ENCODE measurements at places on chromosomes 13 and 19. TPM values are rescaled to one million over a fixed set of nuclear protein-coding genes. Genes with fewer than 3 reads are reported as not detected.

The ZNF829 gene
- 0.91 TPM for total RNA-seq

The RPS5 gene
- total RNA-seq, result 3,534 TPM

The CRX gene
- not detected for total RNA-seq

The ZNF541 gene
- total RNA-seq, result not detected

DNA sequence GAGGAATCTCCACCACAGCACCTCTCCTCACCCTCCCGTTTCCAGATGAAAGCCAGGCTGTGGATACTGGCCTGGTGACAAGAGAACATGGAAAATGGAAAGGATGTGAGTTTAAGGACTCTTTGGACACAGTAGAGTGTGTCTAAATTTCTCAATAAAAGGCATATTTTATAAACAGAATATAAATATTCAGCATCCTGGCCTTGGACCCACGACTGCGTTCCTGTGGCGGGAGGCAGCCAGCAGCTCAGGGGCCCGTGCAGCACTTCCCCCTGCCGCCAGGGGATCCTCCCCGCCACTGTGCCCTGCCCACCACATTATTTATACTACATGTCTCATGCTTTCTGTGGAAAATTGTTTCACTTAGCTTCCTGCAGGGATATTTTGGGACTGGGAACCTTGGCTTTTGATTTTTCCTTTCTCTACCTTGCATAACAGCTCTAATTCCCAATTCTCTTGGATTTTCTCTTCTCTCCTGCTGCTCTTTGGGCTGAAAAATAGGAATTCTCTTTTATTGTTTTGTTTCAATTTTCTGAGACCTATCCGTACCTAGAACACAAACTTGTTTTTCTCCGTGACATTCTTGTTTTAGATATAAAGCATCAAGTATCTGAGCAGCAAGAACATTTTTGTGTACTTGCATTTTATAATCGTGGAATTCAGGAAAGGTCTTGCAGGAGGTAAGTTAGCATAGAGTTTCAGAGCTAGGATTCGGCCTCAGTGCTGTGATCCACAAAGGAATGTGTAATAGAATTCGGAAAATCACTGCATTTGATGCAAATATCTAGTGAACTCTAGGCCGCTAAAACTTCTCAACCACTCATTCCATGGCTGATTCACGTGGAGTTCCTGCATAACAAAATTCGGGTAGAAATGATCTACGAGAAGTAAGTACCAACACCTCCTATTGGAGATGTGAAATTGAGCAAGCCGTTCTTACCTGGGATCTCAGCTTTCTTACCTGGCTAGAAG, 107.7 kb upstream of the SPATA13 start:
- peak; percentile 11 for DNase-seq

GRCh38 chr19:2150794-2151338, 500 bp downstream of the AP3D1 start:
- no peak for DNase-seq

DNA sequence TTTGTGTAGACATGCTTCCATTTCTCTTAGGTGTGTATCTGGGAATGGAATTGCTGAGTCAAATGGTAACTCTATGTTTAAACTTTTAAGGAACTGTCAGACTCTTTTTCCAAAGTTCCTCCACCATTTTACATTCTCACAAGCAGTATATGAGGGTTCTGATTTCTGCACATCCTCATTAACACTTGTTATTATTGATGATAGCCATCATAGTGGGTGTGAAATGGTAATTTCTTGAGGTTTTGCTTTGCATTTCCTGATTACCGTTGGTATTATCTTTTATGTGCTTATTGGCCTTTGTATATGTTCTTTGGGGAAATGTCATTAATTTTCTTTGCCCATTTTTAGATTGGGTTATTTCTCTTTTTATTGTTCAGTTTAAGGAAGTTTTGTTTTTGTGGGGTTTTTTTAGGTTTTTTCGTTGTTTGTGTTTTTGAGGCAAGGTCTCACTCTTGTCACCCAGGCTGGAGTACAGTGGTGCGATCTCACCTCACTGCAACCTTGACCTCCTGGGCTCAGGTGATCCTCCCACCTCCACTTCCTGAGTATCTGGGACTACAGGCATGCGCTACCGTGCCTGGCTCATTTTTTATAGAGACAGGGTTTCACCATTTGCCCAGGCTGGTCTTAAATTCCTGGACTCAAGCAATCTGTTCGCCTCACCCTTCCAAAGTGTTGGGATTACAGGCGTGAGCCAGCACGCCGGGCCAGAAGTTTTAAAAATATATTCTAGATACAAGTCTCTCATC, 34.3 kb downstream of the NAA16 start:
- no peak for DNase-seq

DNA sequence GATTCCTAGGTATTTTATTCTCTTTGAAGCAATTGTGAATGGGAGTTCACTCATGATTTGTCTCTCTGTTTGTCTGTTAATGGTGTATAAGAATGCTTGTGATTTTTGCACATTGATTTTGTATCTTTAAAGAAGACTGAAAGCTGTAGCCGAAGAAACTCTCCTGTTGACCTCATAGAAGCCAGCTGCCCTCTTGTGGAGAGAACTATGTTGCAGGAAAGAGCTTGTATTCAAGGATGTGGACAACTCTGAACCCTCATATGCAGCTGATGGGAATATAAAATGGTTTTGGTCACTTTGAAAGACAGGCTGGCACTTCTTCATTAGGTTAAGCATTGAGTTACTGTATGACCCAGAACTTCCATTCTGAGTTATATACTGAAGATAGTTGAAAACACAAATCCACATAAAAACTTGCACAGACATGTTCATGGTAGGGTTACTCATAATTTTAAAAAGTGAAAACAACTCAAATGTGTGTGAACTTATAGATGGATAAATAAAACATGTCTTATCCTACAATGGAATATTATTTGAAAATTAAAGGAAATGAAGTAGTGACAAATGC, 65.8 kb upstream of the SLITRK6 start:
- DNase-seq, result peak; percentile 10

Measured in H4 (cell line).